Posterior cingulate gyrus (tissue), 11 donors: ENCODE measurements at places on chromosomes 12 and 14.

DNA sequence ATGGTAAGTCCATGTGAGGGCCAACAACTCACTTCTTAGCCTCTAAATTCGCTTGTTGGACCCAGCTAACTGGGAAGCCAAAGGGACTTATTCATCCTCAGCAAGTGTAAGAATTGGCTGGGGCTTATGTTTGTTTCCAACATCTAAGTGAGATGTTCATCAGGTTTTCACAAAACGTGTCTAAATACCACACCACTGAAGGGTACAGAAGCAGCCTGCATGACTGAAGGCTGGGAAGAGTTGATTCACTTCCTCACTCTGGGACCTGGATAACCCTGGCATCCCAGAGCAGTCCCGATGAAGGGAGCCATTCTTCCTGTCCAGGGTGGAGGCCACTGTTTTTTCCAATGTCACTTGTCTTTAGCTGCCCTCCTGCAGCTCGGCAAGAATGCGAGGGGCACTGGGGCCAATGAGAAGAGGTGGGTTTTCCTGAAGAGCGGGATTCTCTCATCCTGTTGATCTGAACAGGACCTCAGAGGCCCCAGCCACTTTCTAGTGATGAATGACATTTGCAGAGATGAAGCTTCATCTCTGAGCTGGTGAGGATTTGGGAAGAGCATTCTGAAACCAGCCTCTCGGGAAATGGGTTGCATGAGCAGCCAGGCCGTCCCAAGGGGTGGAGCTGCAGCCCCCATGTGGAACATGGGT, 12.2 kb upstream of the COL2A1 start:
- no peak for DNase-seq

- DNase-seq, result no peak
Observed at GRCh38 chr12:49251357-49251756, 13.5 kb upstream of the TUBA1C start.

GRCh38 chr12:87861791-87862190, 167.4 kb downstream of the C12orf50 start:
- DNase-seq, result no peak

DNA sequence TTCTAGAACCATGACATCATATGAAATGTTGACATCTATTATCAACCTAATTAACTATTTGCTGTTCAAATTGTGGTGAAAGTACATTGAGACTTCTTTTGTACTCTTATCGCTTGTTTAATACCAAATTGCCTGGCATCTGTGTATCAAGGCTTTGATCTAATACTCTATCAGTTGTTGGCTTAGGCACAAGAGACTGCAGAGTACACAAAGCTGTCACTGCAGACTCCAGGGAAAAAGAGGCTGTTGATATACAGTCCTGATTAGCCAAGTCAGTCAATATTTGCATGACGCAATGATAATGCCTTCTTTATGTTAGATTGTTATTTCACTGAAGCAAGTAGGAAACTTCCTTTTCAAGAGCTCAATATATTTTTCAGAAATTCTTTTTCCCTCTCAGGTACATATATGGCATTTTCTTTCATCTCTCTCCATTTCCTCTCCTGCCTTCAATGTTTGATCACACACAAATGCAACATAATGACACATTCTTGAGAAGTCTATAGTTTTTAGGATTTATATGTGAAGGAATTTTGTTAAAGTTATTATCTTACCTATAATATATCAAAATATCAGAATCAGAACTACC, 32.3 kb upstream of the PTCSC3 start:
- no peak for DNase-seq

DNA sequence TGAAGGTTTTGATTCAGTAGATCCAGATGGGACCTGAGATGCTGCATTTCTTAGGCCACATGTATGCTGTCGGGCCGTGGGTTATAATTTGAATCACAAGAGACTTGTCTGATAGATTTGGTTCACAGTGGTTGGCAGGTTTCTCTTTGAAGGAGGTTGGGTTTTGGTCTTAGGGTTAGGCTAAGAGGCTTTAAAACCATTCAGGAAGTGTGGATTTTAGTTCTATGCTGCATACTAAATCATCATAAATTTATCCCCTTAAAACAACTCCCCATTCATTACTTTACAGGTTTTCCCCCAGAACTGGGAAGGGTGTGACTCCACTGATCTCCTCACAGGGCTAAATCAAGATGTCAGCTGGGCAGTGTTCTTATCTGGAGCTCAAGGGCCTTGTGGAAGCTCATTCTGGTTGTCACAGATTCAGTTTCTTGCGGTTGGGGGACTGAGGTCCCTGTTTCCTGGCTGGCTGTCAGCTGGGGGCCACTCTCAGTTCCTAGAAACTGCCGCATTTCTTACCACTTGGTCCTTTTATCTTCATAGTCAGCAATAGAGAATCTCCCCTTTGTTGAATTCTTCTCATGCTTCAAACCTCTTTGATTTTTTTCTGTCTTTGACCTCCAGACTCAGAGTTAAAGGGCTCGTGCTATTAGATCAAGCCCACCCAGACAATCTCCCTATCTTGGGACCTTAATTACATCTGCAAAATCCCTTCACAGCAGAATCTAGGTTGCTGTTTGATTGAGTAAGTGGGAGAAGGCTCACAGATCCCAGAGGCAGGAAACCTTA, 20.6 kb upstream of the PCNX1 start:
- DNase-seq, result no peak

GRCh38 chr12:15600223-15600935, 188.8 kb downstream of the EPS8 start:
- DNase-seq, result no peak

DNA sequence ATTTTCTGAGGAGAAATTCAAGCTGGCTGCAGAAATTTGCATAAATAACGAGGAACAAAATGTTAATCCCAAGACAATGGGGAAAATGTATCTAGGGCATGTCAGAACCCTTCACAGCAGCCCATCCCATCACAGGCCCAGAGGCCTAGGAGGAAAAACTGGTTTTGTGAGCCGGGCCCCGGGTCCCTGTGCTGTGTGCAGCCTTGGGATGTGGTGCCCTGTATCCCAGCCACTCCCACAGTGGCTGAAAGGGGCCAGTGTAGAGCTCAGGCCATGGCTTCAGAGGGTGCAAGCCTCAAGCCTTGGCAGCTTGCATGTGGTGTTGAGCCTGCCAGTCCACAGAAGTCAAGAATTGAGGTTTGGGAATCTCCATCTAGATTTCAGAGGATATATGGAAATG, 57.7 kb downstream of the NPAS3 start:
- DNase-seq, result no peak

GRCh38 chr14:104680806-104681688, 8.4 kb upstream of the INF2 start:
- DNase-seq, result peak; percentile 87

GRCh38 chr12:47178014-47178413, 98.3 kb upstream of the AMIGO2 start:
- no peak for DNase-seq

DNA sequence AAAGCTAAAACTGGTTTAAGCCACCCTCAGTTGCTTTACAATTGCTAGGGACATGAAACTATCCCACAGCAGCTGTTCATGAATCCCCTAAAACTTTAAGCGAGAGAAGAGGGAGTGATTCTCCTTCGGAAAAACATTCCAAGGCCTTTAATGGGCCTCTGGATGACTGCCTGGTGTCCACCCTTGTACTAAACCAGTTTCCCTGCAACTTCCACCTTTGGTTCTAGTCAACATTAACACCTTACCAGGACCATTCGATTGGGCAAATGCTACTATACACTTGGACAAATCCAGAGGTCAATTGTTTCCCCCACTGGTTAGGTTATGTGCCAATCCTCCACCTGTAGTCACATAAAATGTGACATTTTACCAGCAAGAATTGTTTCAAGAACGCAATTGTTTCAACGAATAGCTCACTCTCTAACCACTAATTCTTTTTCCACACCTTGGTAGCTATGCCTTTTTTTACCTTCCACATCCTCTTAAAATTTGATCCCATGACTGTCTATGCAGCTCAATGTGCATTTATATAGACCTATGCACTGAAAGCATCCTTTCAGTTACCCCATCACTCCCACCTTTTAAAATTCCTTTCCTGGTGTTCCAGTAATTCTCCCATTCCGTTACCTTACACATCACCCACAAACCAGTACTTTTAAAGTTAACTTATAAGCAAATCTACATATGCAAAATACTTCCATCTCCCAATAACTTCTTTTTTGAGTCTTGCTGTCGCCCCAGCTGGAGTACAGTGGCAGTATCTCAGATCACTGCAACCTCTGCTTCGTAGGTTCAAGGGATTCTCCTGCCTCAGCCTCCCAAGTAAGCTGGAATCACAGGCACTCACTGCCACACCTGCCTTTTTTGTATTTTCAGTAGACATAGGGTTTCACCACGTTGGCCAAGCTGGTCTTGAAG, 3.6 kb downstream of the UBC start:
- DNase-seq, result no peak

DNA sequence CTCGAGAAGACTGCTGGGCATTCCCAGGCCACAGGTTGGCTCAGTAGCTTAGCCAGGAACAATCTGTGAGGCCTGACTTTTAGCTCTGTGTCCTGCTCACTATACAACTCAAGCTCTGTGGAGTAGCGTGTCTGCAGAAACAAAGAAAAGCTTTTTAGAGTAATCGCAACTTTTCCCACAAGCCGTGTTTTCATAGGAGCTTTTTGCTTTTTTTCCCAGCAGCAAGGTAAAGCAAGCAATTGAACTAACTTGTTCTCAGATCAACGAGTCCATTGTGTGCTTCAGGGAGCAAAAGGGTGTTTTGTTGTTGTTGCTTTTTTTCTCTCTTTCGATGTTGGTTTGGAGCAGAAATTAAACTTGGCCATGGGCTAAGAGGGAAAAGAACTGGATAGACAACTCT, 97.3 kb upstream of the BCL2L14 start:
- no peak for DNase-seq

- DNase-seq, result no peak
Observed at GRCh38 chr12:108465417-108465816, 49.7 kb upstream of the FICD start.

GRCh38 chr12:126258190-126258589, 1193.0 kb downstream of the AACS start:
- no peak for DNase-seq

GRCh38 chr14:85535991-85536832, 6.3 kb downstream of the FLRT2 start:
- DNase-seq, result no peak

- DNase-seq, result peak; percentile 75
Observed at GRCh38 chr12:3041558-3042164, 35.5 kb upstream of the TSPAN9 start.

GRCh38 chr12:54933376-54933775, 51.2 kb downstream of the TESPA1 start:
- no peak for DNase-seq

DNA sequence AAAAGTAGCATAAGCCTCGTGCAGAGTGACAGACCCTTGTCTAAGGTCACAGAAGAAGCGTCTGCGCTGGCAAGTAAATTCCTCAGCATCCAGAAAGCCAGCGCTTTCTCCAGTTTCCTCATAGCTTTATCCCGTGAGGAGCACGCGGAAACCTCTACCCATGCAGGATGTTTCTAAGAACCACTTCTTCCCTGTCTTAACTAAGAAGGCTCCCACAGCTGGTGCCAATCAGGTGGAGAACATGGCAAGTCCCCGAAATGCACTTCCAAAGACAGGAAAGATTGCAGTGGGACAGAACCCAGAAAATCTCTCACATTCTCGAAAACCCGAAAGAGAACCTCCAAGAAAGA, 968 bp upstream of the ARID4A start:
- no peak for DNase-seq

GRCh38 chr12:8912914-8913313, 1.4 kb upstream of the PHC1 start:
- no peak for DNase-seq

DNA sequence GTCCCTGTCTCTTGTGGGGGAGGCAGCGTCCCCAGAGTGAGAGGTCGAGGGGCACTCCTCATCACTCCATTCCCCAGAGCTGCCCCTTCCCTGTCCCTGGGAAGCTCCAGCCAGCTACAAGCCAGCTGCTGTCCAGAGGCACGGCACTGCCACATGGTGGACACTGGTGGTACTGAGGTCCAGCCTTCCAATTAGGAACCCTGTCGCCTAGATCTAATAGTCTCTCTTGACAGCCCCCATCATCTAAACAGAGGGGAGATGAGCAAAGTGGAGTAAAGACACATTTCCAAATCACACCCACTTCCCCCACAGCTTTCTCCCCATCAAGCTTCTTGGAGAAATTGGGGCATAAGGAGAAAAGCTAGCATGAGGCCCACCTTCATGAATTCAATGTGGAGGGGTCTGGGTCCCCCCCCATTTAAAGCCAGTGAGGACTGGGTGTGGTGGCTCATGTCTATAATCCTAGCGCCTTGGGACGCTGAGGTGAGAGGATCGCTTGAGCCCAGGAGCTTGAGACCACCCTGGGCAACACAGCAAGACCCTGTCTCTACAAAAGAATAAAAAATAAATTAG, 2.1 kb upstream of the INHBE start:
- peak; percentile 79 for DNase-seq

GRCh38 chr12:109167781-109168180, 51.4 kb downstream of the ACACB start:
- no peak for DNase-seq

GRCh38 chr14:66380143-66380542, 106.0 kb upstream of the CCDC196 start:
- no peak for DNase-seq

- no peak for DNase-seq
Observed at GRCh38 chr12:31518680-31519227, 72.2 kb downstream of the DENND5B start.

- no peak for DNase-seq
Observed at GRCh38 chr14:50601394-50601793, 41.4 kb downstream of the ATL1 start.

DNA sequence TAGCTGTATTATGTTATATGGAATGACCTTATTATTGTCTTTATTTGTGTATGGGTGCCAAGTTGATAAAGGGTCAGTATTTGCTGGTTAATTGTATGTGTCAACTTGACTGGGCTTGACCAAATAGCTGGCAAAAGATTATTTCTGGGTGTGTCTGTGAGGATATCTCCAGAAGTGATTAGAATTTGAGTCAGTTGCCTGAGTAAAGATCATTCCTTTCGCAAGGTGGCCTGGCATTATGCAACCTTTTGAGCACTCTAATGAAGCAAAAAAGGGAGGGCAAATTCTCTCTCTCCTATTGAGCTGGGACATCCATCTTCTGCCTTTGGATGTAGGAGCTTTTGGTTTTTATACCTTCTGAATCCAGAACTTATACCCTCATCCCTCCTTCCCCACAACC, 82.2 kb downstream of the ATXN7L3B start:
- no peak for DNase-seq

GRCh38 chr12:93226361-93226760, 151.4 kb upstream of the NUDT4 start:
- DNase-seq, result no peak

DNA sequence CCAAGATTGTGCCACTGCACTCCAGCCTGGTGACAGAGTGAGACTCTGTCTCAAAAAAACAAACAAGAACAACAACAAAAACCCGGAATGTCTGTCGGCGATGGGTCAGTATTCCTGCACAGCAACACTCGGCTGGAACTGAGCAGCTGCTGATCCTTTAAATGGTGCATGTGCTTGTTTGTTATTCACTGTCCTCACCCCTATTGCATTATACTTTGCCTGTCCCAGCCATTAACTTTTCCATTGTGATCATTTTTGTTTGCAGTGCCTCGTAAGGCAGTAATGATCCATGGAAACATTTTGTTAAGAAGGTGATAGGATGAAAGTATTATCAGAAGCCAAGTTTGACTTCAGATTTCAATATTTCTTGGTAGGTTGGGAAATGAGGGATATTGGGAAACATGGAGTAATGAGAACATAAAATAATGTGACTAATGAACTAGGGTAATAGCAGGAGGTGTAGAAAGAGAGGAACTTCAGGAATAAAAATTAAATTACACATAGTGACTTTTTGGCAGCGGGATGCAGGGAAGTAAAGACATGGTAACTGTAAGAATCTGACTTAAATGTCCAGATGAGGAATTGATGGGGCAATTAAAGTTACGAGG, 6.1 kb downstream of the ACSS3 start:
- DNase-seq, result no peak

- no peak for DNase-seq
Observed at GRCh38 chr12:102316723-102317122, 119.1 kb upstream of the PMCH start.
